Stimulated activated CD8-positive, alpha-beta memory T cell treated with anti-CD3 and anti-CD28 coated beads, Interleukin-4, amount 100 ng/mL, for 4 hours (primary cell): ENCODE measurements at places on chromosomes 4 and X.

DNA sequence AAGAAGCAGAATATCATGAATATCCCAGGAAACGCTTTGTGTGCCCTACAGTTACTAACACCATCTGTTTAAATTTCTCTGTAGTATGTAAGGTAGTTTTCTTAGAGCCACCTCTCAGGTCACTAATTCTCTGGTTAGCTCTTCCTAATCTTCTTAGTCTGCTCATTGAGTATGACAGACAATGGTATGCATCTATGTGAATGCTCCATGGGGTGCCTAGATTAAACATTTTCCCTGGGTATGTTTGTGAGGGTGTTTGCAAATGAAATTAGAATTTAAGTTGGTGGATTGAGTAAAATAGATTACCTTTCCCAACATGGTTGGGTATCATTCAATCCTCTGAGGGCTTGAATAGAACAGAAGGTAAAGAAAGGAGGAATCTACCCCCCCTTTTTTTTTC is 233.0 kb downstream of the PCDH18 start:
- DNase-seq: no peak

GRCh38 chr4:3355266-3355748 is 62.5 kb downstream of the RGS12 start:
- DNase-seq: no peak

- no peak for DNase-seq
Measured at GRCh38 chr4:149972407-149972806, 105.8 kb upstream of the DCLK2 start.

- DNase-seq: no peak
Measured at GRCh38 chr4:173264684-173265185, 69.4 kb downstream of the HMGB2 start.

- DNase-seq: no peak
Measured at GRCh38 chr4:185792384-185793115, 19.4 kb downstream of the SORBS2 start.

GRCh38 chr4:105458001-105458400 is 15.9 kb downstream of the PPA2 start:
- DNase-seq: no peak

DNA sequence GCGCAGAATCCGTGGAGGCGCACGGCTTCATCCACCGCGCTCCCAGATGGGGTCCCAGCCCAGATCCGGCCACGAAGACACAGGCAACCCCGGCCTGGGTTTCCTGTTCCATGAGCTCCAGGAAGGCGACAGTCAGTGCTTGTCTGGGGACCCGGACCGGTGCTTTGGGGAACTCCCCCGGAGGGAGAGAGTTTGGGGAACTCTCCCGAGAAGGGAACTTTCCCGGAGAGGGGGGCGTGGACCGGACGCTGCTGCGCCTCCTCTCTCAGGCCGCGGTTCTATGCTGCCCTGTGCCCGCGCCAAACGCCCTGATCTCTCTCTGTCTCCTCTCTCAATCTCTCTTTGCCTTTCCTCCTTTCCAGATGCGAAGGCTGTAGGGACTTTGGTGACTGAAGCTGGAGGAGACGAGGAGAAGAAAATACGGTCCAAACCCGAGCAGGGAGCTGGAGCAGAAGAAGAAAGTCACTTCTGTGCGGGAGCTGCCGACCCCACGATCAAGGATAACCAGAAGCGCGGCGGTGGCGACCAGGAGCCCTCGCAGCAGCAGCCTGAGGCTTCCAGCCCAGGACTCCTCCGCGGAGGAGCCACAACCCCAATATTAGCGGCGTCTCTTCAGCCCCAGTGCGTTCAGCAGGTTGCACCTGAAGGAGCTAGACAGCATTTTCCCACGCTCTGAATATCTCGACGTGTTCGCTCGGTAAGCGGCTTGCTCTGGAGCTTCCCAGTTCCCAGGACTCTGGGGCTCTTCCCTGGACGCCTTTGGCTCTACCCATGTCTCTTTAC is 47.6 kb upstream of the NKAP start:
- DNase-seq: no peak

DNA sequence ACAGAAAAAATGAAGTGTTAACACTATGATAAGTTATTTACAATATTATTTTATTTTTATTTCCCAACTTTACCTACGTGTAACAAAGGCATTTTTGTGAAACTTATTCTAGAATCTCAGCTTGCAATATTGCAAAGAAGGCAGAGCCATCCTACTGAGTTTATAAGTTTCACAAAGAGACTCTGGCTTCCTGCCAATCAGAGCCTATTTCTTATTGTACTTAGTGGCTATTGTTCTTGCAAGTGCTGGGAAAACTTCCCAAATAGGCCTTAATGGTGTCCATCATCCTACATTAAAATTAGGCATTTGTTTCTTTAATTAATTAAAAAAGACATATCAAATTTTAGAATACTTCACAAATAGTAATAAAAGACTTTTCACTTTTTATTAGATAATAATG is 233.2 kb downstream of the EPHA5 start:
- DNase-seq: no peak

GRCh38 chrX:24396931-24397279 is 36.5 kb downstream of the SUPT20HL1 start:
- no peak for DNase-seq

DNA sequence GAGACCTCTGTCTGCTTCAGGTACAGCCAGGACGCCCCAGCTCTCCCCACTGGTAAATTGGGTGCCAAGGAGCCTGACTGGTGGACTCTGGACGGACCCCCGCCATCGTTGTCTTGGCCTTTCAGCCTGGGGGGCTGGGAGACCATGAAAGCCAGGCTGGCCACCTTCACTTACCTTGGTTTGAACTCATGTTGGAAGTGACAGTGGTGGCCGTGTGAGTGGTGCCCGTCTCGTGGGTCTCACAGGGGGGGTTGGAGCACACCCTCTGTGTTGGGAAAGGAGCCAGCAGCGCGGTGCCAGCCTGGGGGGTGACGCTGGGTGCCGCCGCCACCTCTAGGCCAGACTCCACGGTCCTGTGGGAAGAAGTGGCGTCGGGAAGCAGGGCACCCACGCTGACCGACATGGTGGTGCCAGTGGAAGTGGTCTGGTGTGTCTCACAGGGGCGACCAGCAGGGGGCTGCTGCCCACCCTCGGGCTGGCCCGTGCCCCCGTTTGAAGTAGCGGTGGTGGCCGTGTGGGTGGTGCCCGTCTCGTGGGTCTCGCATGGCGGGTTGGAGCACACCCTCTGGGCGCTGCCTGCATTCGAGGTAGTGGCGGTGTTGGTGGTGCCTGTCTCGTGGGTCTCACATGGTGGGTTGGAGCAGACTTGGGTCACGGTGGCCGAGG is 9.6 kb upstream of the RENBP start:
- no peak for DNase-seq

- DNase-seq: no peak
Measured at GRCh38 chr4:53557669-53558064, 33.6 kb downstream of the LNX1 start.

GRCh38 chrX:12999422-12999821 is 24.5 kb downstream of the TMSB4X start:
- no peak for DNase-seq

DNA sequence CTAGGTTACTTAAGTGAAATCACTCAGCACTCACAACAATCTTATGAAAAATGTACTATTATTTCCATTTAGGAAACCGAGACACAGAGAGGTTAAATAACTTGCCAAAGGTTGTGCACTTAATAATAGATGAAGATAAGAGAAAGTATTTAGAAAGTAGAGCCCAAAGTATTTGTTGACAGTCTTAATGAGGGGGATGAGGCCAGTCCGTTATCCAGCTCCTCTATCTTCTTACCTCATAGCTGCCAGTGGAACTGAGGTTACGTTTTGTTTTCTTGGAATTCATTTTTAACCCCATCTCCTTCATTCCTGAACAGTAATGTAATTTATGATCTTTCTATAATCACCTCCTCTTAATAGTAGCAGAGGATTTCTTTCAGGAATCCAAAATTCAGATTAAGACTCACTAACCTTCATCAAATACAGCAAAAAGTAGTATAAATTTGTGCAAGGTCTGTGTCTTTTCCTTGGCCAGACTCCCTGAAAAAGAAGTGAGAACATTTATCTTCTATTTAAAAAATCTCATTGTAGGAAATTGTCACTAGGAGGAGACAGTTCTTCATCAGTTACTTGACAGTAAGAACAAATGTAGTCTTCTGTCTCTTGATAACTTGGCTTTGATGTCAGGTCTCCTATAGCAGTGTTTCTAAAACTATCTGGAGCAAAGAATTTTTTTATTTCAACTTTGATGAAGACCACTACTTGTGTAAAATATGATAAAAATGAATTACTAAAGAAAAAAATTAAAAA is 35.5 kb downstream of the F8 start:
- DNase-seq: no peak

DNA sequence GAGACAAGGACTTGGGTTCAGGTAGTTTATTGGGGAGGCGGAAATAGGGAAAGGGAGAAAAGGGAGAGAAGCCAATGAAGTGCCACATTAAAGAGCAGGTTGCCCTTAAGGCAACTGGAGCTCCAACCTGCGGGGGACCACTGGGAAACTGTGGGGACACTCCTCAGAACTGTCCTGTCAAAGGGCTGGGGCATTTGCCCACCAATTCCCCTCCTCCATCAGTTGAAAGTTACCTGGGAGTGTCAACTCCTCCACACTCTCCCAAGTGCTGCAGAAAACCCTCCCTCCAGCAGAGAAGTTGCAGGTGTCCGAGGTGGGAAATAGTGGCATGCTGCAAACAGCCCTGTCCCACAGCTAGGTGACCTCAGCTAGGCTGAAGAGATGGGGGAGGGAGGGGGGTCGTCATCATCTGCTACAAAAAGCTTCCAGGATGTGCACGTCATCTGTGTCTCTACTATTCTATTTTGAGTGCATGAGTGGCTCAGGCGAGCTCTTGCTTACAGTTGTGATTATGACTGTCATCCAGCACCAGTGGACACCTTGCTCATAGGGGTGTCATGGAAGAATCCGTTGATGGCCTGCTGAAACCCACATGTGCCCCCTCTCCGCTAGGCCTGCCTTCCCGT is 41.5 kb upstream of the XPNPEP2 start:
- DNase-seq: no peak

- peak; percentile 51 for DNase-seq
Measured at GRCh38 chr4:1628892-1629698, 55.0 kb downstream of the FAM53A start.

GRCh38 chr4:13599159-13599558 is 28.4 kb downstream of the BOD1L1 start:
- DNase-seq: no peak

- no peak for DNase-seq
Measured at GRCh38 chrX:7133050-7133440, 14.5 kb upstream of the STS start.

- DNase-seq: no peak
Measured at GRCh38 chrX:43016021-43016420, 238.1 kb upstream of the PPP1R2C start.

- DNase-seq: no peak
Measured at GRCh38 chr4:55733932-55734331, 85.7 kb upstream of the EXOC1L start.

DNA sequence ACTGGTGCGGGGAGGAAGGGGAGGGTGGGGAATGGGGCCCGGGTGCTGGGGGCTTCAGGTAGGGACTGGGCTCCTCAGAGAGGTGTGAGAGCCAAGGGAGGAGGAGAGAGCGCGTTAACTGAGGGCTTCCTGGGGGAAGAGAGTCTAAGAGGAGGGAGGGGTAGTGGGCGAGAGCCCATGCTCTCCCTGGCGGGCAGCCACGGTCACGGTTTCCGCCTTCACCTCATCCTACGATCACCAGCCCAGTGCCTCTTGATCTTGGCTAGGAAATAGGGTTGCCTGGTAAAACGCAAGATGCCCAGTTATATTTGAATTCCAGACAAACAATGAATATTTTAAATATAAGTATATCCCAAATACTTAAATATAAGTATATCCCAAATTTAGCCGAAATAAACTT is 60.8 kb upstream of the GRPEL1 start:
- no peak for DNase-seq

DNA sequence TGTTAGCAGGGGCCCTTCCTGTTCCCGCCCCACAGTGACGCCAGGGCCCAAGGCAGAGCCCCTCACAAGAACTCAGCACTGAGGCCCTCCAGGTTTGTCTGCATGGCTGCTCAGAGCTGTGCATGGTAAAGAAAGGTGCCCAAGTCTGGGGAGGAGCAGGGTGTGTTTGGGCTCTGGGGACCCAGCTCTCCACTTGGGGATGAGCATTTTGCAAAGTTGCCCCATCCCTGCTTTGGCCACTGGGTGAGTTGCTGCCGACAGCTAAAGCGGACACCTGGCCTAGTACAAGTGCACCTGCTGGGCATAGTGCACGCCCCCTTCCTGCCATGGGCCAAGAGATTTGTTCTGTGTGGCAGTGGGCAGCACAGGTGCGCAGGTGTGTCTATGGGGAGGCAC is 2.0 kb upstream of the MXD4 start:
- DNase-seq: no peak

GRCh38 chr4:186726426-186727168 is 2.9 kb upstream of the FAT1 start:
- no peak for DNase-seq

- no peak for DNase-seq
Measured at GRCh38 chr4:172207258-172207657, 394.1 kb downstream of the GALNTL6 start.

- no peak for DNase-seq
Measured at GRCh38 chr4:1777822-1778641, 15.1 kb upstream of the FGFR3 start.

DNA sequence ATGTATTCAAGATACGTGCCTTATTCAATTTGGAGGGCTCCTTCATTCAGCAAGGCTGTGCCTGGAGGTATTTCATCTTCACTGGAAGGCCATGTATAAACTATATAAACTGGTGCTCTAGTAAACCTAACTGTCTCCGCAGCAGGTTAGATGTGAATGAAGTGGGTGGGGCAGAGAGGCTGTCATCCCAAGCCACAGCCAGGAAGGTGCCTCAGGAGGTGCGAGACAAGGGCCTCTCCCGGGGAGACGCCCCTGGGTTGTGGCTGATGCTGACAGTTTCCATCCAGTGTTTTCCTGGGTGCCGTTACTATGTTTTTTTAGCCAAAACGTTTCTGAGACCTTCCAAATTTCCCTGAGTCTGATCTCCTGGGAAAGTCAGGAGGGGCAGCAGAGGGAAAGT is 221.5 kb upstream of the RPL34 start:
- DNase-seq: no peak

- DNase-seq: no peak
Measured at GRCh38 chr4:173418639-173419038, 19.7 kb upstream of the SCRG1 start.

DNA sequence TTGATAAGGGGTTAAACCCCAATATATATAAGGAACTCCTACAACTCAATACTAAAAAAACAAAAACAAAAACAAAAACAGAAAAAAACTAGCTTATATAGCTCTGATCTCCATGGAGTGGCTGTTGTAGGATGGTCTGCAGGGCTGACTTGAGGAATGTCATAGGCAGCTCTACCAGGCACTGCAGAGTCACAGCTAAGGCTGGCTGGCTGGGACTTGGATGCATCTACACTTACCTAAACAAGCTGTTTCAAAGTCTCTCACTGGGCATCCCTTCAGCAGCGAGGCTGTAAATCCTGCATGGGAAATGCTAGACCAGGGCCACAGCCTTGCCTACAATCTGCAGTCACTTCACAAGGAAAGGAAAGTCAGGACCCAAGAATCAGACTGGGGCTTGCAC is 61.3 kb downstream of the HOPX start:
- DNase-seq: no peak

- DNase-seq: no peak
Measured at GRCh38 chr4:101345271-101345595, 2.1 kb downstream of the PPP3CA start.
